ENCODE measurements at places on chromosomes 3 and 15.

- DNase-seq = no peak
Measured at GRCh38 chr3:27503526-27503925, 19.3 kb upstream of the SLC4A7 start.

DNA sequence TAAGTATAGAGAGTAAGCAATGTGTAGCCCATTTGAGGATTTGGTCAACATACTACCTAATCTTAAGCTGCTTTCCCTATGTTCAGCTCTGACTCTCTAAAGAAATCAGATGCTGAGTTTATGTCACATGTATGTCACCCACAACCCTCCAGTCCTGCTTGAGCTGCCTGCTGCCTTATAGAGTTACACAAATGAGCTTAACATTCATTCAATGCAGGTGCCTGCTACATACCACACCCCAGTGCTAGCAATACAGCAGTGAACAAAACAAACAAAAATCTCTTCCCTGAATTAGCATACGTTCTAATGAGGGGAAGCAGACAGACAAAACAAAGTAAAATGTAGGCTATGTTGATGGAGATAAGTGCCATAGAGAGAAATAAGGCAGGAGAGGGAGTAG lies 93.0 kb downstream of the HHLA2 start:
- DNase-seq = no peak

DNA sequence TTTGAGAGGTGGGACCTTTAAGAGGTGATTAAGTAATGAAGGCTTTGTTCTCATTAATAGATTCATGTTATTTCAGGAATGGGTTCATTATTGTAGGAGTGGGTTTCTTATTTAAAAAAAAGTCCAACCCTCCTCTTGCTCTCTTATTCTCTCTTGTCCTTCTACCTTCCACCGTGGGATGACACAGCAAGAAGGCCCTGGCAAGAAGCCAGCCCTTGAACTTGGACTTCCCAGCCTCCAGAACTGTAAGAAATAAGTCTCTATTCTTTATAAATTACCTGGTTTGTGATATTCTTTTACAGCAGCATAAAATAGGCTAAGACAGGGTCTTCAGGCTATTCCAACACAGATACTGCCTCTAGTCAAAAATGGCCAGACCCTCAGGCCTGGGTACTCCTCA lies 62.2 kb downstream of the MYLK start:
- no peak for DNase-seq

- no peak for DNase-seq
Measured at GRCh38 chr3:173253471-173253870, 112.4 kb upstream of the SPATA16 start.

- peak; percentile 69 for DNase-seq
Measured at GRCh38 chr3:128496602-128497304, 3.8 kb upstream of the GATA2 start.

GRCh38 chr3:58051196-58051595 lies 43.0 kb downstream of the FLNB start:
- no peak for DNase-seq

- no peak for DNase-seq
Measured at GRCh38 chr3:132486099-132486498, 68.8 kb downstream of the DNAJC13 start.

- DNase-seq = no peak
Measured at GRCh38 chr3:127265581-127265981, 22.3 kb downstream of the PRR20G start.

DNA sequence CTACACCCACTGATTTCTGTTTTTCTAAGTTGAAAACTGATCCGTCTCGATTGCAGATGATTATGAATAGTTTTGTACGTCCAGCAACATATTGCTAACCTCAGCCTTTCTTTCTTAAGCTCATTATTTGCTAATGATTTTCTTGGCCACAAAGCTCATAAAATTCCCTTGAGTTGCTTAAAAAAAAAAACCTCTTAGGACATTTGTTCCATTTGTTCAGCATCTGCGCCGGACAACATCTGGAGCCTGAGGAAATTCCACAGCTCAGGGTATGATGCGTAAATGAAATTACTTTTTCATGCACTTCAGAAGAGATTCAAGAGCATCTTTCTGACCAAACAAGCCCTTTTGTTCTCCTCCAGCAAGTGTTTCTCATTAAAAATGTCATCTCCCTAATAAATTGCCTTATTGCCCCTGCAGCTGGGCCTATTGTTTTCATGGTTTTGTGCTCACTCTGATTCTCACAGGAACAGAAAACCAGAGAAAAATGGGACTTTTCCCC lies 249.1 kb upstream of the MCTP2 start:
- no peak for DNase-seq

- DNase-seq = no peak
Measured at GRCh38 chr3:58998476-58999117, 51.2 kb downstream of the CFAP20DC start.

- DNase-seq = no peak
Measured at GRCh38 chr3:121362035-121362734, 183.6 kb downstream of the POLQ start.

GRCh38 chr15:55389264-55389607 lies 18.9 kb downstream of the CCPG1 start:
- no peak for DNase-seq

DNA sequence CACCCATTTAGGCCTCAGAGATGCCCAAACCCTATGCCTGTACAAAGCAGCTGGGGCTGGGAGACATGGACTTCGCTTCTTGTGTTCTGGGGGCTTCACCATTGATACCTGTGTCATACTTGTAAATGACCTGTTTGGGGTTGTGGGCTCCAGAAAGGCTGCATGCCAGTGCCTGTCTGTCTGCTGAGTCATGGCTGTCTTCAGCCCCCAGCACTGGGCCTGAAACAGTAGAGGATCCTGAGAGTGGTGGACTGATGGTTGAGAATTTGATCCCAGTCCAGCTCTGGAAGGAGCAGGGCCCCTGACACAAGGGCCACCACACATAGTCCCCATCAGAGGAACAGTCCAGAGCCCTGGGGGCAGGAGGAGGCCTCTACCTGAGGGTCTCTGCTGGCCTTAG lies 24.6 kb upstream of the APEH start:
- DNase-seq = no peak

DNA sequence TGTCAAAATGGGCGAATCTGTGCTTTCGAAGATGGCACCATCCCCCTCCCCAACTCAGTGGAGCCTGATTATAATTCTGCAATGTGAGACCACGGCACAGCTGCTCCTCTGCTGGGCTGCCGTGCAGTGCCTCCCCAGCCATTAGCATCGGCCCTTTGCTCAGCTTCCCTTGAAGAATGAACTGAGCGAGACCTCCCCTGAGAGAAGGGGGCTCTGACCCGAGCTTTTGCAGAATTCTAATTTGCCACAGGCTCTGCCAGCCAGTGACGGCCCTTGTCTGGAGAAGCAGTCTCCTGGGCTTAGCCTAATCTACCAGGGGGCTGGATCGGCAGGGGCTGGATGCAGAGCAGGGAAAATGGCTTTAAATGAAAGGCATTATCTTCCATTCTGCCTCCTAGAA lies 57.2 kb downstream of the GLDN start:
- DNase-seq = no peak

DNA sequence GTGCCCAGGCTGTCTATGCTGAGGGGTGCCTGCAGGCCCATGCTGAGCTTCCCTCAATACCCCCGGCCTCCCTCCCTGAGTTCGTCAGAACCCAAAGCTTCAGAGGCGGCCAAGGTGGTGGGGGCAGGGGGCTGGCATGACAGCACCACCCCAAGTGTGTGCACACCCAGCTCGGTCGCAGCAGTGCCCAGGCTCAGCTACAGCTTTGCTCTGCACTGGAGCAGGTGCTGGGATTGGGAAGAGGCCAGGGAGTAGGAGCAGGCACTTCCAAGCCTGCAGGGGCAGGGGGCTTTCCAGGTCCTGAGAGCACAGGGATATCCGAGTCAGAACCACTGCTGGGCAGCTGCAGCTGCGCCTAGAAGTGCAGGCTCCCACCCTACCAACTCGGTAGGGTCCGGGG lies 283.9 kb downstream of the UBE2E2 start:
- DNase-seq = no peak

DNA sequence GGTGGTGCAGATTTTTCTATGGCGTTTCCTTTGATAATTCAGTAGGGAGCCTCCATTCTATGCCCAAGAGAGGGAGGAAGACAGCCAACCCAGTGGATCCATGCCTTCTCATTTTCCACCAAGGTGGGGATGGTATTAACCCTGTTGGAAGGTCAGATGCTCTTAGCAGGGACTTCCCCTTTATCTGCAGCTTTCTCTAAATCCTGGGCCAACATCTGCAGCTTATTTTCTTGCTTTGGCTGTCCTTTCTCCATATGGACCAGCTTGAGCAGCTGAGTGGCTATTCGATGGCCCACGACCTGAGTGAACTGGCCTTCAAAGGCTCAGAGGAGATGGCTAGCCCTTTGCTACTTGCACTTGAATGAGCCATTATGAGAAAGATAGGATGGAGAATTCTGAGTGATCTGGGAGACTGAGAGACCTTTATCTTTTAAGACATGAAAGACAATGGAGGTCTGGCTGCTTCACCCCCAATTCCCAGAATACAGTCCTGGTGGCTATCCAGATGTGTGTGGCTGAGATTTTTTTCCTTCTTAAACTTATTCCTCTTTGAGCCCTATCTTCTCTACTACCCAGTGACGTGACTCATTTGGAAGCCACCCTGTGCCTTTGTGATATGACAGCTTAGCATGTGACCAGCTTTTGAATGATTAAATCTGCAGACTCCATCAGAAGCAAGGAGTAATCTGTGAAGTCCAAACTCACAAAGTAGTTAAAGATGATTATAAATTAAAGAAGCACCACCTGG lies 39.6 kb upstream of the TRAK1 start:
- DNase-seq = no peak

DNA sequence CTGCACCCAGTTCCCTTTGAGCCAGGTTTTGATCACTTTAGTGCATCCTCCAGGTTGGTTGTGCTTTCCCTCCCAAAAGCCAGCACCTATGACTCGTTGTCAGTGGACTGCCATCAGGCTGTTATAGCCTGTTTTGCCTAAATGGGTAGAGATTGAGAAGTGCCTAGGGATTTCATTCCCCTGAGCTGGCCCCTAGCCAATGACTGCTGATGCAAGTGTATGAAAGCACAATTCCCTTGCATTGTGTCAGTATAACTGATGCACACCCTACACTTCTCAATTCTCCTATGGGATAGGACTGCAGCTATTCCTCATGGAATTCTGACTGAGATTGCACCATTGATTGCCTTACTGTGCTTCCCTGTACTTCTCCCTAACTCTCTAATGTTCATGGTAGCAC lies 102.1 kb upstream of the ARPP21 start:
- DNase-seq = no peak

DNA sequence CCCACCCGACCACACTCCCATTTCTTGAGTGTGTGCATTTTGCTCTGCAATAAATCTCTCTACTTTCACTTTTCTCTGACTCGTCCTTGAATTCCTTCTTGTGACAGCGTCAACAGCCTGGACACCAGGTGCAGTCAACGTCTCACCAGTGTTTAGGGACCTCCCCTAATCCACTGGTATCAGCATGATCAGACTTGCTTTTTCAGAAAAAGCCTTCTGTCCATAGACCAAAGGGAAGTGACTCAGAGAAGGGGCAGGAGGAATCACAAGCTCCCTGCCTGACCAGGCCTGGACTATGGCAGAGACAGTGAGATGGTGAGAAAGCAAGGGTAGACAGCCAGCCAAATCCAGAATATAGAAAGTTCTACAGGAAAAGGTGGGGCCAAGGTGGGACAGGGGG lies 15.5 kb downstream of the CCR5 start:
- DNase-seq = no peak

DNA sequence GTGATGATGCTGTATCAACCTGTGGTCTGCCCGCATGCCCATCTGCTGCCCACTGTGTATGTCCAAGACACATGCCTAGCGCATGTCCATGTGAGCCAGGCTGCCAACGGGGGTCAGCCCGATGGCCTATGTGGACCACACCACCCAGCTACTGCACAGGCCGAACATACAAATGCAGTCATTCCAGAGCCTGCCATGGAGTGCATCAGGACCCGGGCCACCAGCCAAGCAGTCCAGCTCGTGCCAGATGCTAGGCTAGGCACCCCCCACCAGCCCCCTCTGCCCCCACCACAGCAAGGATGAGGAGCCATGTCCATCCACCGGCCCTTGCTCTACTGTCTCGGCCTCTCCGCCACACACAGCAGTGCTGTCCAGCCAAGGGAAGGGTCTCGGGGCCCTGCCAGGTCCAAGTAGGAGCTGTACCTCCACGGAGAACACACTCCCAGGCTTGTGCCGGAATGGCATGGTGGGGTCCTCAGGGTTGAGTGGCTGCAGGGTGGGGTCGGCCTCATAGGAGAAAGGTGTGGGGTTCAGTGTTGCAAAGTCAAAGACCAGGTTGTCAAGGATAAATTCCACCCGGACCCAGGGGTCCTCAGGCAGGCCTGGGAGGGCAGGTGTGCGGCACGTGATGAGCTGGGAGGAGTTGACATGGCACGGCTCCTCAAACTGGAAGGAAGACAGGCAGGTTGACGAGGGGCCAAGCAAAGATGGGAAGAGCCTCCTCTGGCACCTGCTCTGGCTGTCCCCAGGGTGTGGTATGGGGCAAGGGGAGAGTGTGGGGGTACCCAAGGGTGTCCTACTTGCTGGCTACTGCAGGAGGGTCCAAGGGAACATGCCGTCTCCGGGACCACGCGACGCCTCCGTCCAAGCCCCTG lies 15.3 kb downstream of the PLXNB1 start:
- no peak for DNase-seq

GRCh38 chr15:53830707-53831386 lies 71.4 kb upstream of the WDR72 start:
- no peak for DNase-seq

DNA sequence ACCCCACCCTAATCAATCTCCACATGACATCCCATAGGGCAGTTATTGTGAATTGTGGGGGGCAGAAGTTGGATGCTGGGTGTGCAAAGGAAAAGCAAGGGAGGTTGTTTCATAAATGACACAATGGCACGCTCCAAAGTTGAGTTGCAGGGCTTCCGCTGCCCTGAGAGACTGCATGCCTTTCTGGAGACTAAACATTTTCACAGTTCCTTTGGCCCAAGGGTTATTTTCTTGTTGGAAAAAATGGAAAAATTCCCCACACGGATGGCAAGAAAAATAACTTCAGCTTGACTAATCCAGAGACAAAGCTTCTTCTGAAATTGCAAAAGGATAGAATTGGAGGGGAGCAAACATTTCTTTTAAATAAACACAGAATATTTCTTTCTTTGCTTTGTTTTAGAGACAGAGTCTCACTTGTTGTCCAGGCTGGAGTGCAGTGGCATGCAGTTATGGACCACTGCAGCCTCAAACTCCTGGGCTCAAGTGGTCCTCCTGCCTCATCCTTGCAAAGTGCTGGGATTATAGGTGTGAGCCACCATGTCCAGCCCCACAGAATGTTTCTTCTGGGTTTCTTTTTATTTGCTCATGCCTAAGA lies 19.1 kb upstream of the TPM1 start:
- no peak for DNase-seq

GRCh38 chr3:111472556-111472955 lies 69.4 kb upstream of the CD96 start:
- DNase-seq = no peak

All from SK-N-DZ (cell line).